Myocyte (in vitro differentiated cells): ENCODE measurements at places on chromosomes 7 and 10.

DNA sequence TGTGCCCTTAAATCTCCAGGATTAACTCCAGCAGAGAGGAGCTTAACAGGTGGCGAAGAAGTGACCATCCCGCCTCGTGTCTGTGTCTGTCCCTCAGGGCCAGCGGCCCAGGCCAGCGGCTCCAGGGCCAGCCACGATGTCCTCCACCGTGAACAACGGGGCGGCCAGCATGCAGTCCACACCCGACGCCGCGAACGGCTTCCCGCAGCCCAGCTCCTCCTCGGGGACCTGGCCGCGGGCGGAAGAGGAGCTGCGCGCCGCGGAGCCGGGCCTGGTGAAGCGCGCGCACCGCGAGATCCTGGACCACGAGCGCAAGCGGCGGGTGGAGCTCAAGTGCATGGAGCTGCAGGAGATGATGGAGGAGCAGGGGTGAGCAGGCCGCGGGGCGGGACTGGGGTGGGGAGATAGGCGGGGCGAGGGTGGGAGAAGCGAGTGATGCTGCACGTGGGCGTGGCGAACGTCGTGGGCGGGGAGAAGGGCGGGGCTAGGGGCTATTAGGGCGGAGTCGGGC lies 33.3 kb downstream of the SRRM3 start:
- peak; percentile 57 for DNase-seq

DNA sequence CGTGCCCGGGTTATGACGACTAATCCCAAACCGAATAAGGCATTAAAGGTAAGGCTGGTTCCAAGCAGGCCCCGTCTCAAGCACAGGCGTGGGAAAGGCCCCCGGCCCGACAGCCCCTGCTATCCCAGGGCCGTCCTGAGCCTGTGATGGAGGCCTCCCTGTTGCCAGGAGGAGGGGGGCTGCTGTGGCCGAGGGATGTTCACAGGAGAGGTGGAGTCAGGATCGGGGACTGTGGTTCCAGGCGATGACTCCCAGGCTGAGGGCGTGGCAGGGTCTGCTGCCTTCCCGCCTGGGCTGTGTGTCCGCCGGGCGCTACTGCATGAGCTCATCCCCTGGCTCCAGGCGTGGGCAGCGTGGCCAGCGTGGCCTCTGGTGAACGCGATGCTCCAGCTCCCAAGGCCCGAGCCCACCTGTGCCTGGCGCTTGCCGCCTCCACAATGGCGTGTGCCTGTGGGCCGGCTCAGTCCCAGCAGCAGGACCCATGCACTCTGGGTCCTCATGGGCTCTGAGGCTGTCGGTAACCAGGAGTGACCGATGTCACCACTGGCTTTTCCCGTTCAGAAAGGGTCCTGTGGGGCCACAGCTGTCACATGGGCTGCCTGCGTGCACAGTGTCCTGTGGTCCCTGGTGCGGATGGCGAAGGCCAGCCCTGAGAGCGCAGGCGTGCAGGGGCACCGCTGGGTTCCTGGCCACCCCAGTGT lies 8.8 kb downstream of the MAFK start:
- DNase-seq: no peak

DNA sequence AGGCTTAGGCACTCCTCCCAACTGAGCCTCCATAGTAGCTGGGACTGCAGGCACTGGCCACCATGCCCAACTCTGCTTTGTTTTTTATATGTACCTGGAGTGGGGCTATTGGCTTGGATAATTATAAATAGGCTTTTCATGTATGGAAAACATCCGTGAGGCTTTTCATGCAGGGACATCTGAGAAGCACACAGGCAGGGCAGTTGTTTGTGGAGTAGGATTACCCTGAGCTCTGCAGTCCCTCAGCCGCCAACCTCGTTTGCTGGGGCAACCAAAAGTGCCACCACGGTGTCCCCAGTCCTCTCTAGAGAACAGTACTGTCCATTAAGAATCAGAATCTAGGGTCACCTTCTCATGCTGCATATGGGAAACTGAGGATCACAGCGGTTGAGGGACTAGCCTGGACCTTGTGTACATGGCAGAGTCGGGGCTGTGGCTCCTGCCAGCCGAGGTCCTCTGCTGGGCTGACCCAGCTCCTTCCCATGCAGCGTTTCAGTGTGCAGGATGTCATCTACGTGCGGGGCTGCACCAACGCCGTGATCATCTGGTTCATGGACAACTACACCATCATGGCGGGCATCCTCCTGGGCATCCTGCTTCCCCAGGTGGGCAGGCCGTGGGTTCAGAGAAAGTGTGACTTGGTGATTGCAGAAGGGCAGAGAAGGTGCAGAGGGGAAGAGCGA lies 54.5 kb downstream of the TSPAN15 start:
- no peak for DNase-seq

DNA sequence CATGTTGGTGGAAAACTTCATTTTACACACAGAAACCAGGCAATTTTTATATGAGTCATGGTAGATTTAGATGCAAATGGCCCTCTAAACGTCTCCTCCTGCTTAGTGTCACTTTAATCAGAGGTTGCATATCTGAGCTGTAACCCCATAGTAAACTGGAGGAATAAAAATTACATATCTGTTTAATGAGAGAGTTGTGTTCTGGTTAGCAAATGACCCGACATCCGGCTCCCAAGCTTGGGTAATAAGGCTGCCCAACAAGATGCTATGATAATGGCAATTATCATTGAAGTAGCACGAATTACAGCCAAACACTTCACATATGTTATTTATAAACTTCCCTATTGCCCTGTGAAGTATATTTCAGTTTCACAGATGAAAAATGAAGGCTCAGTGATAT lies 10.6 kb upstream of the ADAM12 start:
- DNase-seq: no peak

DNA sequence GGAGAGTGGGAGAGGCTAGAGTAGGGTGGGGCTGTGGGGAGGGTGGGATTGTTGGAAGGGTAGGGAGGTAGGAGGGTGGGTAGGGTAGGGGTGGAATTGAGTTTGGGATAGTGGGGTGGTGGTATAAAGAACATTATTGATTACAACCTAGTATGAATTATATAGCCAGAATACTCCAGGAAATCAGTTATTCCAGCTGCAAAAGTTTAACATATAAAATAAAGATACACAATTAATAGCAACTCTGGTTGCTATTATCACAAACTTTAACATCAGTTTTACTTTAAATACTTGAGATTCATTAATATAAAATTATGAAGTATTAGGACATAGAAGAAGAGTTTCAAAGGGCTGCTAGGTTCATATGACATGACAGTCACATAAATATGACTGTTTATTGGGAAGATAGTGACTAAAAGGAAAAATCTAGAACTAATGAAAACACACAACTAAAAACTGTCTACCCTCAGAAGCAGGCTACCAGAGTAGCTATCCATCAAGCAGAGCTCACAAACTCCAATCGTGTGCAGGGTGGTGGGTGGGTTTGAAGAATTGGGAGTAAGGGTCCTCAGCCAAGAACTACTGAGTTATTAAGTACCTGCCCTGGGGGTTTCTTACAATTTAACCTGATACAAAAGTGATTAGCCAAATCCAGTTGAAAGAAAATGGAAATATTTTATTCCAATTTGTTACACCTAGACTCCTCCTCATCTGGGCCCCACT lies 14.0 kb upstream of the SGCE start:
- DNase-seq: no peak

DNA sequence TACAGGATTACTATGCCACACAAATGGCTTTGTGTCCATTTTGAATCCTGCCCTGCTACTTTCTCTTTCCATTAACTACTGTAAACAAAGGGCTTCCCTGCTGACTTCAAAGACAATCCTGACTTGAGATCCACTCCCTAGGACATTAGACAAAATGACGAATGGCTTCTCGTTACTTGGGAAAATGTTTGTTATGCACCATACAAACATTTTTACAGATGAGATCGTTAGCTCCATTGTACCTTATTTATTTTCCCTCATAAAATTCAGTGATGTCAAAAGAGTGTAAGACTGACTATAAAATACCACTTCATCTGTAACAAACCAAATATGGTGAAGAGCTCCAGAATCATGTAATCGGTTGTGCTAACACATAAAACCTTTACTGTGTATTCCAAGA lies 121.8 kb downstream of the CD36 start:
- DNase-seq: no peak

DNA sequence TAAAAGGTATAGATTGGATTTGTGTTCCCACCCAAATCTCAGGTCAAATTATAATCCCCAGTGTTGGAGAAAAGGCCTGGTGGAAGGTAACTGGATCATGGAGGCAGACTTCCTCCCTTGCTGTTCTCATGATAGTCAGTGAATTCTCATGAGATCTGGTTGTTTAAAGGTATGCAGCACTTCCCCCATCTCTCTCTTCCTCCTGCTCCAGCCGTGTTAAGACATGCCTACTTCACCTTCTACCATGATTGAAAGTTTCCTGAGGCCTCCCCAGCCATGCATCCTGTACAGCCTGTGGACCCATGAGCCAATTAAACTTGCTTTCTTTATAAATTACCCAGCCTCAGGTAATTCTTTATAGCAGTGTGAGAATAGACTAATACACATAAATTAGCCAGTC lies 39.1 kb downstream of the HTR7 start:
- DNase-seq: no peak

- no peak for DNase-seq
These were observed 365.3 kb downstream of the PARD3 start for GRCh38 chr10:34449836-34450235.

DNA sequence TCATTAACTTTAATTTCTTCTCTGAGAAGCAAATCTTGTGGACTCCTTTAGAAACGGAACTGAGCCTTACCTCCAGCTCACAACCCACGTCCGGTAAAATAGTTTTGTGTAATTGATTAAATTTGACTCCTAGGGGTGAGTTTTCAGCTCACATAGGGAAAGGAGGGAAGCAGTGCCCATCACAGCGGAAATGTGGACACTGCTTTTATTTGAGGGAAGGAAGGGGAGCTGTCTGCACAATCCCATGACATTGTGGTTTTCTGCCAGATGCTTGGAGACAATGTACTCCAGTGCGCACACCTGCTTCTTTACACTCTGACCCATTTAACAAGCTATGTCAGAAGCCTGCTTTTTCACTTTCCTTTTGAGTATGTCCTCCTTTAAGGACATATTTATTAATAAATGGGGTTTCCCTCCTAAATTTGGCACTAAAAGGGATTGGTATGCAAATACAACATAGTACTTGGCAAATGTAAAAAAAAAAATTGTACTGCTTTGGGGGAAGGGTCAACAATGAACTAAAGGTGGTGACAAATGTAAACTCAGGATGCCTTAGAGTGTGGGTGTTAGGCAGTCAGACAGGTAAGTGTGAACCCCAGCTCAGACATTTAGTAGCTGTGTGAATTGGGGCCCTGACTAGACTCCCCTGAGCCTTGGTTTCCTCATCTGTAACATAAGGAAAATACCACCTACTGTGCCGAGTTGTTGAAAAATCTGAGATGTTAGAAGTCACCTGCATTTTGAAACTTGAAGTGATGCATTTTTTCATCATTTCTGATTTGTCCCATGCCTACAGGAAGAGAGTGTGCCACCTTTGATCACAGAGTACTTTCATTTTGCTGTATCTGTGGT lies 90.2 kb upstream of the KLF6 start:
- no peak for DNase-seq

GRCh38 chr10:73941300-73941699 lies 30.4 kb downstream of the PLAU start:
- DNase-seq: peak; percentile 96

GRCh38 chr10:46096909-46097575 lies 51.0 kb upstream of the MSMB start:
- no peak for DNase-seq

DNA sequence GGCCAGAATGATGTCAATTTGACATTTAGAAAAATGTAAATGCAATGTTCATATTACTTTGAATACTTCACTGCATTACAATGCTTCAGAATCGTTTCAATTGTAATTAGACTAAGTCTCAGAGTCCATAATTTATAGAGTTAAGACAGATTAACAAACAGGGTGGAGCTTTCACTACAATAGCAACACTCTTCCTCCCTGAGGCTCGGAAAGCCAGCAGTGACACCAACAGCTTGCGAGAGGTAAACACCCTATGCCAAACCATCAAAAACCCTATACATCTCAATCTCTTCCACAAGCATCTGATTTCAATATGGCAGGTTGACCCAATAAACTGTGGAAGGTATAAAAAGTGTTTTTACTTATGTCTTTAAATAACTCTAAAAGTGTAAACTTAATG lies 72.2 kb downstream of the DOCK4 start:
- no peak for DNase-seq

DNA sequence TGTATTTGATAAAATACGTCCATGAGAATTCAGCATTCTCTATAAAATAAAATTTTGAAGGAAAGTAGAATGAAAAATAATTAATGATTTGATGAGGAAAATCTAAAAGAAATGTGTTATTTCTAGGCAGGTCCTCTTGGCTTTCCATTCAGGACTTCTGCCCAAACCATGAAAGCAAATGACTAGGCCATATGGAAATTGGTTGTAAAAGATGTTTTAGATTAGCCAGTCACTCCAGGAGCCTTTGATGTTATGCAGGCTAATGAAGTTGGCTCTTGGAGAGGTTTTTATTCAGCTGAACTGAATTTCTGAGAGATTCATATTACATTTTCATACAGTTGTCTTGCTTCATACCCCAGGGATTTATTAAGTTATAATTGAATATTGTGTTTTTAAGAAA lies 452.8 kb downstream of the SDK1 start:
- no peak for DNase-seq

- DNase-seq: peak; percentile 43
These were observed 76.6 kb upstream of the HGF start for GRCh38 chr7:81846398-81846797.

GRCh38 chr10:77530011-77530410 lies 107.6 kb downstream of the KCNMA1 start:
- DNase-seq: no peak
